ENCODE measurements at places on chromosomes 4 and X.
A peak's percentile ranks its signal among the peaks of the same experiment; 100 is the strongest.

DNA sequence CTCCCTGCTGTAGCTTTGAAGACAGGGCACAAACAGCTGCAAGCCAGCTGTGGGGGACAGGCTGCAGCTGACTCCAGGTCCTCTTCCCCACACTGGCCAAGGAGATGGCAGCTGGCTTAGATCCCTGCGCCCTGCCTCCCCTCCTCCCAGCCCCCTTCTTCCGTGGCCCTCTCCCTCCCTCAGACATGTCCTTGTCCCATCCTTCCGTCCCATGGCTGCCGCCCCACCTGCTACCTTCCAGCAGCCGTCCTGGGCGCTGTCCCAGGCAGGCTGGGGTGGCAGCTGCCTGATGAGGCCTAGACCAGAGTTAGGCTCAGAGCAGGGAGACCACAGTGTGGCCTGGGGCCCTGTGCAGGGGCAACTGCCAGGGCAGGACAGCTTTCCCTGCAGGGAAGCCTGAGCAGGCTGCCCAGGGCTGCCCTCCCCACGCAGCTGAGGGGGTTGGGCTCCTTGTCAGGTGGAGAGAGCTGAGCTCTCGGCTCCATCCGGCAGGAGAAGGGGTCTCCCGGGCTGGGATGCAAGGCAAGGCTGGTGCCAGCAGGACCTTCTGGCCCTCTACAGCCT, 3.3 kb upstream of the BGN start:
- no peak for DNase-seq

DNA sequence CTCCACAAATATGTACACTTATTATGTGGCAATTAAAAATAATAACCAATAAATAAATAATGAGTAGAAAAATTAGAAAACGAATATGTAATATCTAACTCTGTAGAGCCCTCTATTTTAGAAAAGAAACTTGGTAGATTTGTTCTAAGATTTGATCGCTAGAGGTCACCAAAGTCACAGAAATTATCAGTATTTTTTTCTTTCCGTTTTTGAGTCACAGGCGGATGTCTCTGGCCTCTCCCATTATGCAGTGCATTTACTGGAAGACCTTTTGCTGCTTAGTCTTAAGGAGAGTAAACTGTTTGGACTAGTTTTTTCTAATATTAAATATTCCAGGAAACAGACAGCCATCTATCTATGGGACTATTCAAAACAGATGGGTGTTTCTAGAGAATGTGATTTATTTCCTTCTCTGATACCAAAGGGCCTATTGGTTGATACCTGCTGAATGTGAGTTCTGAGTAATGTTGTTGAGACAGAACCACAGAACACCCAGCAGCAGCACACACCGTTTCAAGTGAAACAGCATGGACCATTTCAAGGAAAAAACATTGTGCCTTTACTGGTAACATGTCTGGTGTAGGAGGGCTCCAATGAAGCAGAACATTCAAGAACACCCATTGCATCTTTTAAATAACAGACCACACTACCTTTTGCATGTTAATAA, 34.0 kb upstream of the GYPA start:
- peak; percentile 74 for DNase-seq

GRCh38 chr4:184775854-184776555, 42.1 kb upstream of the CENPU start:
- no peak for DNase-seq

- peak; percentile 22 for DNase-seq
Observed at GRCh38 chrX:106959901-106960300, 39.7 kb downstream of the CLDN2 start.

DNA sequence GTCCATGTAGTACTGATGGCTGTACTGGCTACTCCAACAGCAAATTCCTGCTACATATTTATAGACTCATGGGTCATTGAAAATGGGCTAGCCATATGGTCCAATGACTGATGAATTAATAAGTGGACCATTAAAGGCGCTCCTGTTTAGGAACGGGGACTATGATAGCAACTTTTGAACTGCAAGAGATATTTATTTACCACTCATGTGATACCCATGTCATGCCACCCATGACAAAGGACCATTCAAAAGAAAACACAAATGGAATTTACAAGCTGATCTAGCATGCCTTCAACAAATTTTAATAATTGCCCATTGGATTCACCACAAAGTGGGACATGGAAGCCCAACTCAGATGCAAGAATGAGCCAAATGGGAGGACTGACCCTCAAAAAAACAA, 240.0 kb upstream of the GALNTL6 start:
- DNase-seq: no peak

- no peak for DNase-seq
Observed at GRCh38 chr4:22762548-22762947, 69.8 kb downstream of the GBA3 start.

DNA sequence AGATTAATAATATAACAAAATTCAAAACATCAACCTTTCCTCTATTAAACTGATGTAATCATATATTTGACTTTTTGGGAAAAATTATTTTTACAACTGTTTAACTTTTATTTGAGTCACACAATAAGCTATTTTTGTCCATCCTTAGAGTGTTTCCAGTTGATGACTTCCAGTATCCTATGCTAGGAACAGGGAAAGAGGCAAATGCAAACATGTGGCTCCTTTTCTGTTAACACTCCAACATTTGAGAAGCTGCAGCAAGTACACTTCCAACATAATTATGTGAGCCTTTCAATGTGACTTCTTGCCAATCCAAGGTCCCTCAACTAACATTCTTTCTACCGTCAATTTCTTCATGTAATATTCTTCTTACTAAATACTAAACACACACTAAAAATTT, 117.7 kb downstream of the PPA2 start:
- no peak for DNase-seq
